ENCODE measurements at places on chromosomes 2 and 18.

- DNase-seq: no peak
Measured at GRCh38 chr2:179538406-179539123, 273.9 kb upstream of the SESTD1 start.

GRCh38 chr2:71832388-71832787 is 315.3 kb downstream of the CYP26B1 start:
- DNase-seq: no peak

DNA sequence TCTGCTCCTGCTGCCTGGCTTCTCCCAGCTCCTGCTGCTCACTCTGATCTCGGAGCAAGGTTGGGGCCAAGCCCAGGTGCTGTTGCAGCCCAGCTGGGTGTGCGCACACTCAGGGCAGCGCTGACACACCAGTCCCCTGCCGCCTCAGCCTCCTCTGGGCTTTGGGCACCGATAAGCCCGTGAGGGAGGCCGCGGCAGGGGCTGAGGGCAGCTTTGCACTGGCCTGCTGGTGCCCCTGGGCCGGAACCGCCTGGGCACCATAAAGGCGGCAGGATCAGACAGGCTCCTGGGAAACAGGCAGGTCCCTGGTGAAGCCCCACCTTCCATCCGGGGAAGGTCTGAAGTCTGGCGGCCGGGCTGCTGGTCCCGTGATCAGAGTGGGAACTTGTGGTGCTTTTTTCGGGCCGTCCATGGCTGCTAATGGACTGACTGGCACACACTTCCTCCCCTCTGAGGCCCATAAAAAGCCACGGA is 14.1 kb upstream of the EML6 start:
- DNase-seq: no peak

DNA sequence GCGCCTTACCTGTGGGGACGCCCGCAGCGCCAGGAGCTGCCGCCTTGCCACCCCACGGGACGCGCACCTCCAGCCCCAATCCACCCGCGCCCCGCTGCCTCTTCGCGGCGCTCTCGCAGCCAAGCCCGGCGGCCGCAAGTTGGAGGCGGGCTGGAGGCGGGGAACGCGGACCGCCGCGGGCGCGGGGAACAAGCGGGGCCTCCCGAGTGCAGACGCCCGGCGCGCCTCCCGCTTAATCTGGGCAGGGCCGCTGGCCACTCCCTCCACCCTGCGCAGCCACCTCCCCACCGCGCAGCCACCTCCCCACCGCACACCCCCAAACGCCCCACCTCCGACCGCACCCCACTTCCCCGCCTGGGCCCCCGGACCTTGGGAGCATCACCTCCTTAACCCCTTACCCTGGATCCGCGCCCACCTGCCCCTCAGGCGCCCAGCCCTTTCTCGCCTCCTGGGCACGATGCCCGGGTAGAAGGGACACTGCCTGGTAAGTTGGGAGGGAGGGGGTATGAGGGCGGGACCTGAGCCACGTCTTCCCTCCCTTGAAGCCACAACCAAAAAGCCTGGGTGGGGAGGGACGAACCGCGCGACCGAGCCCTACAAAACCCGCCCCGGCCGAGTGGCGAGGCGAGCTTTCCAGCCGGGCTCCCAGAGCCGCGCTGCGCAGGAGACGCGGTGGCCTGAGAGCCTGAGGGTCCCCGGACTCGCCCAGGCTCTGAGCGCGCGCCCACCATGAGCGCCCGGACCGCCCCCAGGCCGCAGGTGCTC is at the start of the genes COL4A3 and COL4A4:
Gene COL4A3 (plus strand): TSS at position 627 of the 765 bp plus-strand sequence. CDS start 103 bp downstream, at position 730.
Gene COL4A4 (minus strand): TSS at position 208 of the 765 bp plus-strand sequence. CDS start 16,722 bp downstream, outside the sequence.
- peak; percentile 78 for DNase-seq

- DNase-seq: no peak
Measured at GRCh38 chr2:175234153-175234552, 52.6 kb upstream of the ATP5MC3 start.

GRCh38 chr2:1974397-1974796 is 230.1 kb upstream of the PXDN start:
- DNase-seq: no peak

- DNase-seq: no peak
Measured at GRCh38 chr18:37391698-37392548, 173.7 kb downstream of the CELF4 start.

DNA sequence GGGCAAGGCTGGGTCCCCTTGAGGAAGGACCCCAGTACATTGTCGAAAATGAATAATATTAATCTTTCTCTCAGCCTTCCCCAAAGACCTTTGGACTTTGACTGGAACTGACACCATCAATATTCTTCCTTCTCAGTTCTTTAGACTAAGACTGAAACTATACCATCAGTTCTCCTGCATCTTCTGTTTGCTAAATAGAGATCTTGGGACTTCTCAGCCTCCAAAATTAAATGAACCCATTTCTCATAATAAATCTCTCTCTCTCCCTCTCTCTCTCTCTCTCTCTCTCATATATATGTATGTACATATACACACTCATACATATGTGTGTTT is 39.7 kb upstream of the VRK2 start:
- no peak for DNase-seq

GRCh38 chr2:86628091-86628522 is 4.4 kb upstream of the RNF103 start:
- DNase-seq: no peak

DNA sequence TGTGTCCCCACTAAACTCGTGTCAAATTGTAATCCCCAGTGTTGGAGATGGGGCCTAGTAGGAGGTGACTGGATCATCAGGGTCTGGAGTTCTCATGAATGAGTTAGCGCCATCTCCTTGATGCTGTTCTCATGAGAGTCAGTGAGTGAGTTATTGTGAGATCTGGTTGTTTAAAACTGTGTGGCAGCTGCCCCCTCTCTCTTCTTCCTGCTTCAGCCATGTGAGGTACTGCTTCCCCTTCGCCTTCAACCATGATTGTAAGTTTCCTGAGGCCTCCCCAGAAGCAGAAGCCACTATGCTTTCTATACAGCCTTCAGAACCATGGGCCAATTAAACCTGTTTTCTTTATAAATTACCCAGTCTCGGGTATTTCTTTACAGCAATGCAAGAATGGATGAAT is 50.4 kb downstream of the AP1S3 start:
- no peak for DNase-seq

- DNase-seq: no peak
Measured at GRCh38 chr18:13615432-13615861, 110.9 kb downstream of the FAM210A start.

GRCh38 chr2:140440815-140441214 is 1660.6 kb upstream of the NXPH2 start:
- no peak for DNase-seq

GRCh38 chr2:86052676-86053075 is 53.0 kb downstream of the POLR1A start:
- DNase-seq: no peak

DNA sequence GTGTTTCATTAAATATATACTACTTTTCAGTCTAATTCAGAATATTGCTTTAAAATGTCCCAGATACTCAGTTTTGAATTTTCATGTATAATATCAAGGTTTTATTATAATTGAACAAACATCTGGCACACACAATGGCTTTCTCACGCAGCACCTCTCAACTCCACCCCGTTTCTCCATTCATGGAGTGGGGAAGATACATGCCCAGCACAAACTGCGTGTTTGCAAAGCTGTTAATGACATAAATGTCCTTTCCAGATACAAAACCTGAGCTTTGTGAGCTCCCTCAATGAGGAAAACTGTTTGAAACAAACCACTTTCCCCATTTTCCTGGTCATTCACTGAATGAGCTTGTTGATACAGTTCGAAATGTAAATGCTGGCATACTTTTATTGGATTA is 150.3 kb upstream of the RASGRP3 start:
- no peak for DNase-seq

DNA sequence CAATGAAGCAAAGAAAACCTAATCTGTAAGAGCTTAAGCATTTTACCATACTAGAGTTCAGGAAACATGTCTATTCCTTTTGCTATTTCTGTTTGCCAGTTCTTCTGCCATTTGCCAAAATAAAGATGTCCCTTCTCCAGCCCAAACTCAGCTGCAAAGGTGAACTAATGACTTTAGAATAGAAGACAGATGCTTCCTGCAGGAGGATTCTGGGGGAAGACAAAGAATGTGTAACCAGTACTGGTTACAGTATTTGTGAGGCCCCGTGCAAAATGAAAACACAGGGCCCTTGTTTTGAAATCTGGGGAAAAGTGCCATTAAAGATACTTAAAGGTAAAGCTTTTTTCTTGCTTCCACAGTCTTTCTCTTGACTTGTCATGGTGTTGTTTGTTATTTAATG is 34.3 kb upstream of the MTX2 start:
- no peak for DNase-seq

DNA sequence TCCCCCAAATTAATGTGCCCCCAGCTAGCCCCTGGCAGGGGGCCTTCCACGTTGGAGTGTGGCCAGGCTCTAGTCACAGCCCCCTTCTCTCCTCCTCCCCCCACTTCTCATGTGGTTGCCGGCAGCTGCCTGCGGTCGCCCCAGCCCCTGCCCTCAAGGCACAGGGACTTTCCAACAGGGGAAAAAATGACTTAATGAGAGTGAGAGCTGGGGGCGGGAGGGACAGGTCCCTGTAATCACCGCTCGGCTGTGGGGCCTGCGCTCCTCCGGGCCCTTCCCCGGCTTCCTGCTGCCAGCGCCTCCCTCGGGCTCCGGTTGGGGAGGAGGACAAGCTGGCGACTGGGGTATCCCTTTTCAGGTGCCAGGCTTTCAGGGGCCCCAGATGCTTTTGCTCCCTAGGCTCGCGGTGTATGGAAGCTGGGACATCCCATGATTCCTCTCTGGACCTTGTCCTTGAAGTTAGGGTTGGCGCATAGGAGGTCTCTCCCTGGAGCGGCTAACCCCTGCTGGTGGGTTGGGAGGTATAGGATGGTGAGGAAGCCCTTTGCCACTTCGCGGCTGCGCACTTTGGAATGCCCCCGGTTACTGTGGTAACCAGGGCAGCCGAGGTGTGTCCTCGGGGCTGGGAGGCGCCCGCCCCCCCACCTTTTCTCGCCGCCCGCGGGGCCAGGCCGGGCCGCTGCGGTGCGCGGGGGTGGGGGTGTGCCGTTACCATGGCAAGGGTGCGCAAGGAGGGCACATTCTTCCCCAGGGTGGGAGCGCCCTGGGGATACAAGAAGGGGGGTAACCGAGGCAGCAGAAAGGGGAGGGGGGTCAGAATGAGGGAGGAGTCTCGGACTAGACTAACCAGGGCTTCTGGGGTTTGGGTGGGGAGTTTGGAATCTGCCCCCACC is 16.1 kb downstream of the WNT10A start:
- no peak for DNase-seq

GRCh38 chr2:28780496-28780895 is 28.9 kb downstream of the PPP1CB start:
- DNase-seq: no peak

DNA sequence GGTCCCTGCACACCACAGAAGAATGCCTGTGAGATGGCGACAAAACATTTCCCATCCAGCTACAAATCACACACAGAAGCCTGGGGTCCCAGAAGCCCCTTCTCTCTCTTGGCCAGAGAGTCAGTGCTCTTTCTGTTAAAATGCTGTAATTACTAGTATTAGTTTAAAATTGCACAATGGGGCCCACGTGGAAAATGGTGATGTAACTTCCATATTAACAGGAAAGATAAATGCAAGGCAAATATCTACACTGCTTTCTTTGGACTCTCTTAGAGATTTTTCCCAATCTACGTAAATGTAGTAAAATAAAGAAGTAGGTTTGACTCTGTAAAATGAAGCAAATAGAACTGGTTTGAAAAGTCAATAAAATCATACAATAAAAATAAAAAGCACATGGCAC is 113.9 kb upstream of the TFCP2L1 start:
- no peak for DNase-seq

DNA sequence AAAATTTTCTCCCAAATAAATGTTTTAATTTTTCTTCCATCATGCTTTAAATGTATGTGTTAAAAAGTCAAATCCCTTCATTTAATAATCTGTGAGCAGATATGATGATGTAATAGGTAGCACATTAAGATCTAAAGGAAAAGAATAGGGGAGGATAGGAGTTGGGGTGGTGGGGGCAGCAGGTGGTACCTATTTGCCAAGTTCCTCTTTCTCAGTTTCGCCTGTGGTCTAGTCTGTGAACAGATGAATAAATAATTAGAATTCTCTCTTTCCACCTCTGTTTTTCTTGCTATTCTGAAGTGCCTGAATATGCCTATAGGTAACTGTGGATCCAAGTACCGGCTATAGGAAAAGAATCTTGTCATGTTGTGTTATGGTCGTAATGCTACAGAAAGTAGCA is 152.5 kb downstream of the NRXN1 start:
- no peak for DNase-seq

DNA sequence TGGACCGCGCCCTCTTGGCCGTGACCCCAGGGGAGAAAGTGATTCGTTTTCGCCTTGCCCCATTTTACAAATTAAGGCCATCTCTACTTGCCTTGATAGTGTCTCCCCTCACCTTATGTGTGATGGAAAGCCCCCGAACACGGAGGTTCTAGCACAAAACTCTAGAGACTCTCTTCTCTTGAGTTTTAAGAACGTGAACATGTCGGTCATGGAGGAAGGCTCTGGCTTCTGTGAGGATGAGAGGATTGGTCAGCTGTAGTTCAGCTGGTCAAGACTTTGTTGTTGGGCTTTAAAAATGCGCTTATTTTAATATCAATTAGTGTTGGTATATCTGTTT is 828 bp downstream of the DYNC1I2 start:
- no peak for DNase-seq

DNA sequence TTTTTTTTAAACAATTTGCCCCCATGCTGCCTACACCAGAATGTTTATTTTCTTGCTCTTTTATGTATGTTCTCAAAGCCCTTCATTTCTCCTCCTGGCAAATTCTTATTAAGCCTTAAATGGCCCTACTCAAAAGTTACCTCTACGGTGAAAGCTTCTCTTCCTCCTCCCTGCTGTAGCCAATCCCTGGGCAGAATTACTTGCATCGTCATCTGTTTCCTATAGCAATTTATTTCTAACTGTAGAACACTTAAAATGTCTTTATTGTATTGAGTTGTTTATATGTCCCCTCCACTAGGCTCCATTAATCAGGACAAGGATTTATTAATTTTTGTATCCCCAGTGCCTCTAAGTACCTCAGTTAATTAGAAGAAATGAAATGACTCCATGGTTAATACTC is 2.5 kb upstream of the RAD51AP2 start:
- no peak for DNase-seq

DNA sequence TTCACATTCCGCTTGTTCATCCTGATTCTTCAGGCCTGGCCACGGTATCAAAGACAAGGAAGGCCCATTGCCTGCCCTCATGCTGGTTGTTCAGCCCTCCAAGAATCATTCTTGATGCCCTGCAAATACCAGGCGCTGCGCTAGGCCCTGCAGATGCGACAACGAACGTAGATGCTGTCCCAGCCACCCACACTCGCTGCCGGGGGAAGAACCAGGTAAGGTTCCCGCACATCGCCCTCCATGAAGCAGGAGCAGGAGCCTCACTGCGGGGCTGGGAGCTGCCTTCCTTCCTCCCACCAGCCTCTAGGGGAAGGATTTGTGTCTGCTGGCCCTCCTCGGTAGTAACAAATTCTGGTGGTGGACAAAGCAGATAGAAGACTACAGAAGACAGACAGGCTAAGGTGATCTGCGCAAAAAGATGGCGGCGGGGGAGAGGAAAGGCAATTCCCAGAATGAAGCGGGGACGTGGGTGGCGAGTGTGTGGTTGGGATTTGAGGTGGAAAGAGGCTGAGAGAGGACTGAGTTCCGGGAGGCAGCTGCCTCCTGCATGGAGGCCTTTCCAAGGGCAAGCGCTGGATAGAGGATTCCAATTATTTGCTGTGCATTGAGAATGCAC is 19.8 kb upstream of the GPR55 start:
- no peak for DNase-seq

- DNase-seq: no peak
Measured at GRCh38 chr2:122163617-122164016, 408.2 kb downstream of the TSN start.

Data from heart left ventricle (tissue), 16 donors.